ENCODE measurements at places on chromosomes 1 and 21.

DNA sequence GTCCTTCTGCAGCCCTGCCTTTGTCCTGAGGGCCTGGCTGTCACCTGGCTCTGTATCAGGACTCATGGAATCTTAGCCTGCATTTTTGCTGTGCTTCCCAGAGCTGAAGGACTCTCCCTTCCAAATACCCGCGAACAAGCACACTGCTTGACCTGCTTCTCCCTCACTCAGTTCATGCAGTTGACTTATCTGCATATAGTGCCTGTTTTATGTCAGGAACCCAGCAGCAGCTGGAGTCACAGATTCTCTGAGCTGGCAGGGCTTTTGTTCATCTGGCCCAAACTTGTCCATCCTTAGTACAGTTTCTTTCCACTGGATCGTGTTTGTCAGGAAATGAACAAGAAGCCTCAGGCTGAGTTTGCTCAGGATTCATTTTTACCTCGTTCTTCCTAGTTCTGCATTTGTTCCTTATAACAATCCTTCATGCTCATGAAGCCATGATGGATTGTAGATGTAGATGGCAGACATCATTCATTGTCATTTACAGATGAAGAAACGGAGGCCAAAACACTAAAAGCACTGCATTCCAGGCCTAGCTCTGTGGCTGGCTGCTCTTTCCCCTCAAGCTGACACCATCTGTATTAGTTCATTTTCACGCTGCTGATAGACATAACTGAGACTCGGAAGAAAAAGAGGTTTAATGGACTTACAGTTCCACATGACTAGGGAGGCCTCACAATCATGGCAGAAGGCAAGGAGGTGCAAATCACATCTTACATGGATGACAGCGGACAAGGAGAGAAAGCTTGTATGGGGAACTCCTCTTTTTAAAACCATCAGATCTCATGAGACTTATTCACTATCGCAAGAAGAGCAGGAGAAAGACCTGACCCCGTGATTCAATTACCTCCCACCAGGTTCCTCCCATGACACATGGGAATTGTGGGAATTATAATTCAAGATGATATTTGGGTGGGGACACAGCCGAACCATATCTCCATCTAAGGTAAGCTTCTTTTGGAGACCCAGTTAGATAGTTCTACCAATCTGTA is 150.9 kb downstream of the HIVEP3 start:
- DNase-seq = no peak

DNA sequence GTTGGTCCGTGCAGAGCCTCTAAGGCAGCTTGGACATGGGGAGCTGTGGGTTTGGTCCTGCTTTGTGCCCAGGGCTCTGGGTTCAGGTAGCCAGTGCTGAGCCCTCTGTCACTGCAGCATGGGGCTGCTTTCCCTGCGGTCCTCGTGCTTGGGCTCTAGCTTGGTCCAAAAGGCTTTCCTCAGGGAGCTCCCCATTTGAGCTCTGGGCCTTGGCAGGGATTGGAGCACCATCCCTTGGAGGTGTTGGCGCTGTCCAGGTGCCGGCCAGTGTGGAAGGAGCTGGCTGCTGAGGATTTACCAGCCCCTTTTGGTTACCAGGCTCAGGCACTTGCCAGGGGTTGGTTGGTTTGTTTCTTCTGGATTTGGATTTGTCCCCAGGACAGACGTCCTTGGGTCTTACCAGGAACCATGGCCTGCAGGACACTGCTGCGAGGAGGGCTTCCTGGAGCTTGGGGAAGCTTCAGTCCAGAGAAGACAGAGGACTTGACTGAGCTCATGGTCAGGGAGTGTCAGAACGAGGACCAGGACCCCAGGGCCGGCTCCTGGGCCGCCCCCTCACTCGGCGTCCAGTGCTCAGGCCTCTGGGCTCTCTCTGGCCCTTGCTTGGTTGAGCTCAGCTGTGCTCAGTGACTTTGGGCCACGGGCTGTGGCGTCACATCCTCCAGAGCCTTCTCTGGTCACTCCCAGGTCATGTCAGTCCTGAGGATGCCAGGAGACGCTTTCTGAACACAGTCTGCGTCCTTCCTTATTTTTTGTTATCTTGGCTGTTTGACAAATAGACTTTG is 224.7 kb downstream of the CAMTA1 start:
- DNase-seq = peak; percentile 43

- no peak for DNase-seq
Measured at GRCh38 chr1:166925810-166926478, 49.4 kb downstream of the ILDR2 start.

- no peak for DNase-seq
Measured at GRCh38 chr1:27872802-27873551, 633 bp downstream of the THEMIS2 start.

- DNase-seq = no peak
Measured at GRCh38 chr1:11397151-11397901, 81.6 kb upstream of the DISP3 start.

GRCh38 chr21:35616090-35616489 is 444.2 kb downstream of the SETD4 start:
- no peak for DNase-seq

DNA sequence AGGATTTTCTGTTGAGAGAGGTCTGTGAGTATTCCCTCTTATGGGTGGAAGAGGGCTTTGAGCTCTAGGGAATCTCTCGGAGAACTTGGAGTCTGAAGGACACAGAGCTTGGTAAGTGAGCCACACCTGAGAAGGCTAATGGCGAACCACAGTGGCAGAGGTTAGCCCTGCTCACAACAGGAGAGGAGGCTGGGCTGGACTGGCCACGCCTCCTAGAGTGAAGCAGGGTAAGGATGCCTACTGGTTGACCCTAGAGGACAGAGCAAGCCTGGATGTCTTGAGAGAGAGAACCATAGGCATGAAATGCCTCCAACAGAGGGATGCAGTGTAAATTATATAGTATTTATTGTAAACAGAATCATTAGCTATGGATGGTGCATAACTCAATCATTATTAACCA is 232.6 kb downstream of the PCP4 start:
- no peak for DNase-seq

GRCh38 chr1:31152181-31152795 is 86.8 kb upstream of the PUM1 start:
- no peak for DNase-seq

DNA sequence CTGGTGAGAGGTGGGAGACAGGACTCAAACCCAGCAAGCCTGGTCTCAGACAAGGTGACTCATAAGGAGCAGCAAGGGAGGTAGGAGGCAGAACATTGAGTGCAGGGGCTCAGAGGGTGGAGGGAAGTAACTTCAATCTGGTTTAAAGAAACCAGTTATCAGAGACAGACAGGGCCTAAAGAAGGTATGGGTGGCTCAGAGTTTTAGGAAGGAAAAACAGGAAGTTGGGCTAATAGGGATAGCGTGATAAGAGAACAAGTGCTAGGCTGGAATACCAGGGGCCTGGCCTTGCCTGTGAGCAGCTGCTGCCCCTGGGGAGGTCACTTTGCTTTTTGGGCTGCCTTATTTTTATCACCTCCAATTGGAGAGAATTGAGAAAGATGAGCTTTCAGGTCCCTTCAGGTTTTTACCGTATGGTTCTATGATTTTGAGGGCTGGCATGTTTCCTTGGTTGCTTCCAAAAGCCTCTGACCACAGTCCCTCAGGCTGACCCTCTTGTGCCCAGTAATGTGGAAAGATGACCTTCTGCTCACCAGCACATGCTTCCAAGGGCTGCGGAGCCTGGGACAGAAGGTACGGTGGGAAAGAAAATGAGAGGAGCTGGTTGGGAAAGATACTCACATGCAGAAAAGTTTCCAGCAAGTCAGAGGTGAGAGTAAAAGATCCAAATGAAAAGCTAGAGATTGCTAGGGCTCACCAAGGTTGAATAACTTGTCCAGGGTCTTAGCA is 77.0 kb downstream of the DDR2 start:
- DNase-seq = no peak

DNA sequence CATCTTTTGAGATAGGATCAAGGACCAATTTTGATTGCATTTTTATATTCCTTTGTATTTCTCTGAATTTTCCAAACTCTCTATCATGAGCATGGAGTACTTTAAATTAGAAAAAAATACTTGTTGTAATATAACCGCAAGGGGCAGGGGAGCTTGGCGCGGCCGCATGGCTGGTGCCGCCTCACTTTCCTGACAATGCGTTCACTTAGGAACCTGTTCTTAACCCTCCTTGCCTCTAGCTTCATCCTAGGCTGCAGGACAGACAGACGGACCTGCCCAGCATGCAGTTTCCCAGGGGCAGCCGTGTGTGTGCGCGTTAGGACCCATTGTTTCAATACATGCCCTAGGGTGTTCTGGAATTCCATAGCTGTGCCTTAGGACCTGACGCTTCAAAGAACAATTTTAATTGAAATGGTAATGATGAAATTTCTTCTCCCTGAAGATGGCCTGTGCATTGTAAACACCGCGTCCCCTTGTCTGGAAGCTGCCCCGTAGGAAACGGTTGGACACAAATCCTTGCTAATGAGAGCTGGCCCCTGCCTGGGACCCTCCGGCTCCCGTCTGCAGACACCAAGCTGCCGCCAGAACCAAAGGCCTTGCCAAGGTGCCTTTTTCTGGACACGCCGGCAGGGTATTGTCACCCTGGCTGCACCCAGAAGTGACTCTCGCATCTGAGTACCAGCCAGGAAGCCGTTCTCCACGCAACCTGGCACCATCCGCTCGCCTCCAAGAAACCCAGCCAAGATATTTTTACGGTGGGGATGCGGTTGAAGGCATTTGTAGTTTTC is 466.4 kb downstream of the NPHP4 start:
- no peak for DNase-seq

- no peak for DNase-seq
Measured at GRCh38 chr1:218614031-218614430, 268.9 kb downstream of the TGFB2 start.

DNA sequence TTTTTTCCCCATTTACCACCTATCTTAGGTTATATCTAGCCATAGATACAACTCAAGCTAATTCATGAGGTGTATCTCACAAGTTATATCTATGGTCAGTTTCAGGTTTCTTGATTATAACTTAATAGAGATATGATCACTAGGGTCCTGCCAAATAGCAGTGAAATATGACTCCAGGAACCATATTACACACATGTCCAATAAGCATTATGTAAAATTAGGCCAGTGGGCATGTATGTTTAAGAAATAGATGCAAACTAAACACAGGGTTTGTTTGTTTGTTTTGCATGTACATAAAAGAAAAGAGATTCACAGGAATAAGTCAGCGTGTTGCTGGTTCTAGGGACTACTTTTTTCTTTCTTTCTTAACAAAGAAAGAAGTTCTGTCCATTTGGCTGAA is 112.5 kb upstream of the ST6GALNAC5 start:
- no peak for DNase-seq

GRCh38 chr21:33151941-33152731 is 77.6 kb upstream of the IFNAR2 start:
- no peak for DNase-seq

GRCh38 chr1:11700601-11701467 is 9.3 kb downstream of the DRAXIN start:
- DNase-seq = no peak

GRCh38 chr1:200982071-200982945 is 41.2 kb downstream of the KIF21B start:
- no peak for DNase-seq

- no peak for DNase-seq
Measured at GRCh38 chr1:231116738-231117137, 45.1 kb upstream of the TRIM67 start.

GRCh38 chr1:19514391-19514831 is 29.1 kb upstream of the CAPZB start:
- no peak for DNase-seq

DNA sequence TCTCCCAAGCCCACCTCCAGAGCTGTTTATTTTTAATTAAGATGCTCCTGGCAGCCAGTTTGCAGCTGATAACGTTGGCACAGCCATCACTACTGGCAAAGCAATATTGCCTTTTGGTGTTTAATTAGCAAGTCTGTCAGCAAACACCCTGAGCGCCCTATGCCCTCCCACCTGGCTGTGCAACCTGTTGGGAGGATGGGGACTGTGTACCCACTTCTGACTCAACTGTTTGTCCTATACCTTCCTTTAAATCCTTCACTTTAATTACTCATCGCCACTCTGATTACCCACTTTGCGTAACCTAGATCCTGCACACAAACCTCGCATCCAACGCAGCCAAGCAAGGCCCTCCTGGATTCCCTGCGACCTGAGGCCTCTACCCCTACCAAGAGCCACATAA is 67.1 kb downstream of the BCAR3 start:
- no peak for DNase-seq

DNA sequence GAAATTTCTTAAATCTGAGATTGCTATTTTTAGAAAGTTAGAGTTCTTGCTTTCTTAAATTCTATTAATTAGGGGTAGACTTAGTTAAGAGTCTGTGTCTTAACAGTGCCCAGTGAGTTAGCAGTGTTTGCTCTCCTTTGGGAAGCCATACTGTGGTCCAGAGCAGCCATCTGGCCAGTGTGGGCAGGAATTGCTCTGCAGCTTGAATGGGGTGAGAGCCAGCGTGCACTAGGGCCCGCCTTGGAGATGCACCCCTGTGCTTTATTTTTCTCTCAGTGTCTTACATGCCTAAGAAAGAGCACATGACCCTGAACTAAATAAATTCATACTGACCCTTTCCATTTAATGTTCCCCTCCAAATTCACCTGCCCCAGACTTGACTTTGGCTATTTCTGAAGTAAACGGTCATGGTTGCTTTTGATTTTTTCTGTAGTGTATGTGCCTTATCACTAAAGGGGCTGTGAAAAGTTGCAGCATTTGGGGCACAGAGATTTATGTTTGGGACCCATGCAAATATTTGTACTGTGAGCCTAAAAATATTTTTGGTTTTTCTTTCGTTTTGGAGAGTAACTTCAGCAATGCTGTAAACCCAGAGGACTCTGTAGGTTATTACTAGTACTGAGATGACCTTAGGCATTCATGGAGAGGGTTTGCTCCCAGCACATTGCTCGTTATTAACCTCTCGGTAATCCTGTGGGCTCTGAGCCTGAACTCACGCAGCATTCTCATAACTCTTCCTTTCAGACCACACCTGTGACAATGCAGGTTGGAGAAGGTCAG is 21.3 kb upstream of the KCNQ4 start:
- no peak for DNase-seq

GRCh38 chr1:100597061-100597741 is 59.3 kb downstream of the GPR88 start:
- DNase-seq = no peak

DNA sequence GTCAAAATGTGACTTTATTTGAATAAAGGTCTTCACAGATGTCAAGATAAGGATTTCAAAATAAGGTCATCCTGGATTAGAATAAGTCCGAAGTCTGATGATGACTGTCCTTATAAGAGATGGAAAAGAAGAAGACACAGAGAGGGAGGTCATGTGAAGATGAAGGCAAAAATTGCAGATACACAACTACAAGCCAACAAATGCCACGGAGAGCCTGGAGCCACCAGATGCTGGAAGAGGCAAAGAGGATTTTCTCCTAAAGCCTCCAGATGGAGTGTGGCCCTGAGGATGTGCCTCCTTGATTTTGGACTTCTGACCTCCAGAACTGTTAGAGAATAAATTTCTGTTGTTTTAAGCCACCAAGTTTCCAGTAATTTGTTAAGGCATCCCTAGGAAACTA is 31.2 kb downstream of the SLAMF1 start:
- no peak for DNase-seq

GRCh38 chr1:226915672-226915995 is 24.5 kb upstream of the COQ8A start:
- no peak for DNase-seq

Data from ascending aorta (tissue), 2 donors.